ENCODE measurements at places on chromosomes 11 and 22.
A peak's percentile ranks its signal among the peaks of the same experiment; 100 is the strongest.

GRCh38 chr11:100574894-100575769 lies 112.0 kb upstream of the ARHGAP42 start:
- peak; percentile 59 for DNase-seq

DNA sequence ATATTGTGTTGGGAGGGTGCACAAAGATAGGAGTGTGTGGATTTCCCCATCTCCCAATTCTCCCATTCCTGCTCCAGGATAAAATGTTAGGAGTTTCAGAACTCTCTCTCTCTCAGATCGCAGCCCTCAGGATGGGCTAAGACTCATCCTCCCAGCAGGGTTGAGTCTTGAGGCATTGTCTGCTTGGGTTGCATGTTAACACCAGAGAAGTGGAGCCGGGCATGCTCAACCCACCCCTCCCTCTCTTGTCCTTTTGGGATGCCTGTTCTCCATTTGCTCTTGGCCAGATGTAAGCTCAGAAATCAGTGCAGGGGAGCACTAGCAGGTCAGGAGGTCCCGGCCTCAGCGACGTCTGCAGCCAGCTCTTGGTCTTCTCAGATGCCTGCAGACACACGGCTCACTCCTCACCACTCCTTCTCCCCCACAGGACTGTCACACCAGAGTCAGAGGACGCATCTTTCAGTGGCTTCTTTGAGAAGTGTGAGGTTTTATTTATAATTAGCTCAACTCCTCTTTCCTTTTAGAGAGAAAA lies 1456.5 kb downstream of the TBC1D22A start:
- no peak for DNase-seq

DNA sequence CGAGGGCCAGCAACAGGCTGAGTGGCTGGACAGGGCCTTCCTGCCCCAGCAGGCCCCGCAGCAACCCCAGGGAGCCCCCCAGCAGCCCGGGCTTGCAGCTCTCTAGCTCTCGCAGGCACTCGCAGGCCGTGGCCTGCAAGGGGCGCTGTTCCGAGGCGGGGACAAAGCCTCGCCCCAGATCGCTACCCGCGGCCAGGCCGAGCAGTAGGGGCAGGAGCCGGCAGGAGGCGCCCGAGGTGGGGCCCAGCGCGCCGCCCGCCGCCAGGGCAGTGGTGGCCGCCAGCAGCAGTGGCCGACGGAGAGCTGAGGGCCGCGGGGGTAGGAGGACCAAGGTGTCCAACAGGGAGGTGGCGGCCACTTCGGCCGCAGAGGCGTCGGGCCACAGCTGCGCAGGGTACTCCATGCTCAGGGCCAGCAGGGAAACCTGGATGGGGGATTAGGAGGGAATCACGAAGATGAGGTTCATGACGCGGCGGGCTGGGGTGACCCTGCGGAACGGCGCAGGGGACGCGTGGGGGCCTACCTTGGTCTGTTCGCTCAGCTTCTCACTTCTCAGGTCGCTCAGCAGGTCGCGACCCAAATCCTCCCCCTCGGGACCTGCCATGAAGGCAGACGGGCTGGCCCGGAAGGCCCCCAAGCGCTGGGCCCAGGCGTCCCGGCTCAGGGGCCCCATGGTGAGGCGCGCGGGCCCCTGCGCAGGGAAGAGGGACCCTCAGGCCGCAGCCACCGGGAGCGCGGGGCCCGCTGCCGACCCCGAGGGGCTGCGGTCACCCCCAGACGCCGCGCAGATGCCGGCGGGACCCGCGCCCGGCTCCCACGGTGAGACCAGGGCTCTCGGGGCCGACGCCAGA lies 632 bp downstream of the AP5B1 start:
- DNase-seq, result peak; percentile 67

DNA sequence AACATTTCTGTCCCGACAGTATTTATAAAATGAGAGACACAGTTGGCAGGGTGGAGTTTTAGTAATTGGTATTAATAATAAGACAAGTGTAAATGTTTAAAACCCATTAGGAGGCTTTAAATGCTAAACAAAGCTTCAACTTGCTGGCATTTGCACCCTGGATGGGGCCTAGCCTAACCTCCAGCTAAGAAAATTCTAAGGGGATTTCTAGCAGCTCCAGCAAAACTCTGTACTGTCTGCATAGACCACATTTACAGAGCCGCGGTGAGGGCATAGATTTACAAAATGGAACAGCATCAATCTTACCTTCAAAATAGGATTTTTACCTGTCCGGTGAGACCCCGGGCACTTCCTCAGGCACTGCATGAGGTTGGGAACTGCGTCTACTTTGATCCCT lies 113.9 kb upstream of the ANO1 start:
- DNase-seq, result no peak

DNA sequence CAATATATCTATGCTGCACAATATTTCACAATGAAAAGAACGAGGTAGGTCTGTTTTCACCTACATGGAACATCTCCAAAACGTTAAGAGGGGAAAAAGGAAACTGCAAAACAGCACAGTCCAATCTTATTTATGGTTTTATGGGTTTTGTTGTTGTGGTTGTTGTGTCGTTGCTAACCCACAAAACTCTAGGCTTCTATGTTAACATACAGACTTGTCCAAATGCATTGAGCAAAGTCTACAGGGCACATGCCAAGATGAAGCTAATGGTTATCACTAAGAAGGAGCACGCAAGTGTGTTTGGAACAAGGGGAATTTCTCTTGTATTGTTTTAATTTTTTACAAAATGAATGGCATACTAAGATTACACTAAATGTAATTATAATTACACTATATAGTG lies 48.6 kb downstream of the AHNAK start:
- DNase-seq, result no peak

DNA sequence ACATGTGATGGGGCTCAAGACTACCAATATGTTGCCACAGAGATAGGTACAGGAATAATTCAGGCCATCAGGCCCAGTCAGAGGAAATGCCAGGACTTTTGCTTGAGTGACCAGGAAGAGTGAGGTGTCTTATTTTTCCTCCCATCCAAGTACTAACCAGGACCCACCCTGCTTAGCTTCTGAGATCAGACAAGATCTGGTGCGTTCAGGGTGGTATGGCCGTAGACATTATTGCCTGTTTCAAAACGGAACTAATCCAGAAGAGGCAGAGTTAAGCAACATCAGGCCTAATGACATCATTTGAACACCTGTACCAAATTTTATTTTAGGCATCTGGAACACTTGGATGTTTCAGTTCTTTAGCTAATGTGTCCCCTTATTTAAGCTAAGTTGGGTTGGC lies 205.5 kb upstream of the POU2AF2 start:
- no peak for DNase-seq

DNA sequence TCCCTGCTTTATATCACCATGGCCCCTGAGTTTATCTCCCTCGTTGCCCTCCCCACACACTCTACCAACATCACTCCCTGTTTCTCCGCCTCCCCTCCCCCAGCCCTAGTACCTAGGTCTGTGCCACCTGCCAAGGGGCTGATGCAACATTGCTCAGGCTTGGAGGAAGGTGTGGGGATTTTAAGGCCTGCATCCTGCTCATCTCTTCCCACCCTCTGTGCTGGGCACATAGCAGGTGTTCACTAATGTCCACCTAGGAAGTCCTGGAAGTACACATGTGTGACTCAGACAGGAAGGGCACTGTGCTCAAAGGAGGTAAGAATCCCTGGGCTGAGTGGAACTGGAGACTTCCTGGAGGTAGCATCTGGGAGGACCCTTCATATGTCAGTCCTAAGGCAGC lies 37.0 kb downstream of the PDE2A start:
- DNase-seq, result no peak

DNA sequence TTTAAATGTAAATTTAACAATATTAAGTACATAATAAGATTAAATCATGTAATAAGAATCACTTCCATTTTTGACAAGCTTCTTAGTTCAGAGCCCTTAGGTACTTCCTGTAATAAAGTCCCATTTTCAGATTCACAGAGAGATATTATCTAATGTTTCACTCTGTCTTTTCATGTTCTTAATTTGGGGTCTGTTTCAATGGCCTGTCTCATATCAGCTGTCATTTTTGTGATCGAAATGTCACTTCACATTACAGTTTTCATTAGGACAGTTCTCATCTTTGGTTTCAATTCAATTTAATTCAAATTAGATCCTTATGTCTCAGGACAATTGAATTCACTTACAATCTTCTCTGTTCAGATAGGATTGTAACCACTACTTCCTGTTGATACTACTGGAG lies 22.6 kb upstream of the OLFML1 start:
- no peak for DNase-seq

- no peak for DNase-seq
Observed at GRCh38 chr11:561148-562003, 606 bp downstream of the RASSF7 start.

DNA sequence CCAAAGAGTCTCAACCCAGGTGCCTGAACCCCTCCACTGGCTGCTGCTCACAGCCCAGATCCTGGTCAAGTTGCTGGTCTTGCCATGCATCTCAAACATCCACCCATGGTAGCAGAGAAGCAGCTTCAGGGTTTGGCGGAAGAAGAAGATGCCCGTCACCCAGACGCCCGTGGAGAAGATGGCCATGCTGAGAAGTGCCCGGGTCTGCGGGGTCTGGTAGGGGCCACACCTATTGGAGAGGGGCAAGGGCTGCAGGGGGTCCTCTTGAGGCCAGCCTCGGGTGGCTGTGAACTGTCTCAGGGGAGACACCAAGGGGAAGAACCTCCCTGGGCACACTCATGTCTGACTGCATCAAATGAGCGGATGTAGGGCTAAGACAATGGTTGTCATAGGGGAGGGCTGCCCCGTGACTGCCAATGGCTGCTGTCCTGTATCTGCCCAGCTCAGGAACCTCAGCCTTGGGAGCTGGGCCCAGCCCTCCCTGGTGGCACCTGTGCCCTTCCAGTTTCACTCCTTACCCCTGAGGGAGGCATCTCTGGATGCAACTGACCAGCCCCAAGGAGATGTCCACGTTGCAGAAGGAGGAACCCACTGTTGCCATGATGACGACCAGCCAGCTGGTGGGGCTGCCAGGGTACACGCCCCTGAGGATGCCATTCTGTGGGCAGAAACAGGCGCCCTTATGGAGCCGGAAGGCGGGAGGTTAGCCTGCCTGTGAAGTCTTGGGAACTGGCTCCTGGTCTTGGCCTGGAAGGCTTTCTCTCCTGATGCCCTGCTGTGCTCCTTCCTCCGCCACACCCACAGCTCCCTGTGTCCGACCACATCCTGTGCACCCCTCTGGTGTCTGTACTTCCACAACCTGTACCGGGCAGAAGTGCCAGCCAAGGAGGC lies 1.2 kb downstream of the CPT1B start:
- no peak for DNase-seq

GRCh38 chr22:49521787-49522224 lies 305.9 kb downstream of the BRD1 start:
- no peak for DNase-seq

DNA sequence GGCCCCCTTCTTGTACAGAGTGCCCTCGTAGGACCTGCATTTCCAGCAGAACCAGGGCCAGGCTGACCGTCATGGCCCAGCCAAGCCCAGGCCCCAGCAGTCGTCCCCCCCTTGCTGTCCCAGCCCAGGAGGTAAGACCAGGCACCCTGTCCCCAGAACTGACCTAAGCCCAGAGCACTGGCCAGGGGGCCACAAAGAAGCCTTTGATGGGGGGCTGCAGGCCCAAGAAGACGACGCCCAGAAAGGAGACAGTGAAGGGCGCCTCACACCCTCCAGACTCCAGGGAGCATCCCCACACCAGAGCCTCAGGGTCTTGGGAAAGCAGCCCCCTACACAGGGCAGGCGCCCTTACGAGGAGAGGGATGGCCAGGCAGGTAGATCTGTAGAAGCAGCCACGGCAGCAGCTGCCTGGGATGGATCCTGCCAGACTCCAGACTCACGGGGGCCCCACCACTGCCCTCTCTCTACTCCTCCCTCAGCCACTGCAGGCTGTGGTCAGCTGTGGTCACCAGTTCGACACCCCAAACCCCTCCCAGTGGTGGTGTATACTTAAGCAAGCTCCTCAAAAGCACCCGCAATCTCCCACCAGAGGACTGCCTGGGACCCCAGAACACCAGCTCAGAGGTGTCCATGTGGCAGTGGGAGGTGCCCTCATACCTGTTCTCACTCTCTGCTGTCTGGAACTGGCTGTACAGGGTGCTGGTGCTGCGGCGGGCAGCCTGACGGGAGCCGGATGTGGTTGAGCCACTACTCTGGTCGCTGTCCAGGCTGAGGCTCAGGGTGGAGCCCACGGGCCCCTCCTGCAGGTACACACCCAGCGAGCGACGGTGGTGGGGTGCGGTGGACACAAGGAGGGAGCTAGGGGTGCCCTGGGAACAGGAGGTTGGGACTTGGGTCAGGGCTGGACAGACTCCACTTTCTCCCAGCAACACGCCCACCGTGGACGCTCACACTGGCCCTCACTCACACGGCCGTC lies 27.0 kb downstream of the SBF1 start:
- DNase-seq, result no peak

DNA sequence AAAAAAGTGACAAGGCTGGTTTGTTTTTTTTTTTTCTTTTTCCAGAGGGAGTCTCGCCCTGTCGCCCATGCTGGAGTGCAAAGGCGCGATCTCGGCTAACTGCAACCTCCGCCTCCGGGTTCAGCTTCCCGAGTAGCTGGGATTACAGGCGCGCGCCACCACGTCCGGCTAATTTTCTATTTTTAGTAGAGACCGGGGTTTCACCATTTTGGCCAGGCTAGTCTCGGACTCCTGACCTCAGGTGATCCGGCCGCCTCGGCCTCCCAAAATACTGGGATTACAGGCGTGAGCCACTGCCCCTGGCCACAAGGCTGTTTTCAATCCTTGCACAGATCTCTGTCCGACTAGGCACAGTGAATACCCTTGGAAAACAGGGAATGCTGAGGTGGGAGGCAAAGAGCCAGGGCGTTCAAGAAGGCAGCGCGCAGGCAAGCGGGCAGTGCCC lies 566 bp downstream of the ATP6V1E1 start:
- no peak for DNase-seq

DNA sequence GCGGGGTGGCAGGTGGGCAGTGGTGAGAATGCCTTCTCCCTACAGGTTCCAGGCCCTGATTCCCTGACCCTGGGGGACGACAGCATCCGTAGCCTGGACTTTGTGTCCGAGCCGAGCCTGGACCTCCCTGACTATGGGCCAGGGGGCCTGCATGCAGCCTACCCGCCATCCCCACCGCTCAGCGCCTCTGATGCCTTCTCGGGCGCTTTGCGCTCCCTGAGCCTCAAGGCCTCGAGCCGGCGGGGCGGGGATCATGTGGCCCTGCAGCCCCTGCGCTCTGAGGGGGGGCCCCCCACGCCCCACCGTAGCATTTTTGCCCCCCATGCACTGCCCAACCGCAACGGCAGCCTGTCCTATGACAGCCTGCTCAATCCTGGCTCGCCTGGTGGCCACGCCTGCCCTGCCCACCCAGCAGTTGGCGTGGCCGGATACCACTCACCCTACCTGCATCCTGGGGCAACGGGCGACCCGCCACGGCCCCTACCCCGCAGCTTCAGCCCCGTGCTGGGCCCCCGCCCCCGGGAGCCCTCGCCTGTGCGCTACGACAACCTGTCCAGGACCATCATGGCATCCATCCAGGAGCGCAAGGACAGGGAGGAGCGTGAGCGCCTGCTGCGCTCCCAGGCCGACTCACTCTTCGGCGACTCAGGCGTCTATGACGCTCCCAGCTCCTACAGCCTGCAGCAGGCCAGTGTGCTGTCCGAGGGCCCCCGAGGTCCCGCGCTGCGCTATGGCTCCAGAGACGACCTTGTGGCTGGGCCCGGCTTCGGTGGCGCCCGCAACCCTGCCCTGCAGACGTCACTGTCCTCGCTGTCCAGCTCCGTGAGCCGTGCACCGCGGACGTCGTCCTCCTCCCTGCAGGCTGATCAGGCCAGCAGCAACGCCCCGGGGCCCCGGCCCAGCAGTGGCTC lies 7.9 kb downstream of the CCDC188 start:
- no peak for DNase-seq
